ENCODE measurements at places on chromosomes 16 and 17.

DNA sequence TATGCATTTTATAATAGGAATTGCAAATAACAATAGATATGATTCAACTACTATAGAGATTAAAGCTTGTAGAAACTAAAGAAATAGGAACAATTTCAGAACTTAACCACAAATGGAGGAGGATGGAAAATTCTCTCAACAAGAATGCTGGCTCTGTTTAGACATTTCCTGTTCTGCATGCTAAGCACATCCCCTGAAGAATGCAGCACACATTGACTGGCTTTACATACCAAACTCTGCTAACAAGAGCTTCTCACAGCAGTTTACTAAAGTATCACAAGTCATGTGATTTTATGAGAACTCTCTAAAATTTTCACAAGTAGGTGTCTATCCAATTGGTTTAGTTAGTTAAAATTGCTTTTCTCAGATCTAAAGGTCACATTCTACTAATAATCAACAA is 85.2 kb downstream of the SPAG9 start:
- DNase-seq = peak; percentile 29

GRCh38 chr16:89423681-89424260 is 66.6 kb downstream of the ANKRD11 start:
- DNase-seq = no peak

GRCh38 chr16:3131755-3132377 is 3.0 kb upstream of the ZNF213 start:
- no peak for DNase-seq

DNA sequence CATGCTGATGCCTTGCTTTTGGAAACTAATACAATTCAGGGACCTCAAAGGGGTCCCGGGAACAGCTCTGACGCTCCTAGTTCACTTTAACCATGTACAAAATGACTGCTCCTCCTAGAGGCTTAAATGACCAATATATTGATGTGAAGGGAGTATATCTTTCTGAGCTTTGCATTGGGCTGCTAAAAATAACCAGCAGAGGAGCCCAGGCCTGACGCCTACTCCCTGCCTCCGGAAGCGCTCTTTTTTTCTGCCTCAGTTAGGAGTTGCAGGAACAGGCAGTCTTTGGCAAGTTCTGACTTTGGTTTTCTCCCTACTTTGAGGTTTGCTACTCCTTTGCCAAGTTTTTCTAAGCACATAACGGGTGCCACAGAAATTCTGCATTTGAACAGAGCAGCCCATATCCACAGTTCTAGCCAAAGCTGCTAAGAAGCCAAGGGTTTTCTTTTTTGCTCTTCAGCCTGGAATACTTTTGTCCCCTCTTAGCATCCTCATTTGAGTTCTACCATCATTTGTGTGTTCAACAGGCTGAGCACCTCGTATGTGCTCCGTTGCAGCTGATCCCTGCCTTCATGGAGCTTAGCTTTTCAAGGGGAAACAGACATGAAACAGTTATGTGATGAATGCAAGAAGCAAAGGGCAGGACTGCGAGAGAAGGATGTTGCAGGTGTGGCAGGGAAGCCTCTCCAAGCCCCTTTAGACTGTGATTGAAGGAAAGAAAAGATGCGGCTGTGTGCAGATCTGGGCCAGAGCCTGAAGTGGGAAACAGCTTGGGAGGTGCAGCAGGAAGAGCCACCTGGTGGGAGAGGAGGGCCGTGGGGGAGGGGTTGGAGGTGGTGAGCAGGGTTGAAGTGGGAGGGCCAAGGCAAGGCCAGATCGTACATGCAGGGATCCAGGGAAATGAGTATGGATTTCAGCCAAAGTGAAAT is 2.8 kb upstream of the NAGPA start:
- no peak for DNase-seq

DNA sequence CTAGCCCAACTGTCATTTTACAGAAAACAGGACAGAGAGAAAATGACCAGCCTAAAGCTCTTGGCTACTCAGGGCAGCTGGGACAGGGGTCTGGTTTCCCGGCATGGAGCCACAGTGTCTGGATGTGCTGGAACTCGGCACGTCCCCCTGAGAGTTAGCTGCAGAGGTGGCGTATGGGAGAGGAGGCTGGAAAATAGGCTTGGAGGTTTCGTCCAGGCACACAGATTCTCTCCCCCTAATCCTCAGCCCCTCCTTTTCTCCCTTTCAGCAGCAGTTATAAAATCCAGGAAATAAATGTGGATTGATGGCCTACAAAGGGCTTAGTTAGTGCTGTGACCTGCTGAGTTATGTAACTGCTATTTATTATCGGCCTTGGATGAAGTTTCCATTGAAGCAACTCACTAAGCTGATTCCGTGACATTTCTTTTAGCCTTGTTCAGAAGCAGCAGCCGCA is 89.5 kb upstream of the TOB1 start:
- DNase-seq = no peak

- no peak for DNase-seq
These were observed 1.7 kb upstream of the AKTIP start for GRCh38 chr16:53504665-53505064.

DNA sequence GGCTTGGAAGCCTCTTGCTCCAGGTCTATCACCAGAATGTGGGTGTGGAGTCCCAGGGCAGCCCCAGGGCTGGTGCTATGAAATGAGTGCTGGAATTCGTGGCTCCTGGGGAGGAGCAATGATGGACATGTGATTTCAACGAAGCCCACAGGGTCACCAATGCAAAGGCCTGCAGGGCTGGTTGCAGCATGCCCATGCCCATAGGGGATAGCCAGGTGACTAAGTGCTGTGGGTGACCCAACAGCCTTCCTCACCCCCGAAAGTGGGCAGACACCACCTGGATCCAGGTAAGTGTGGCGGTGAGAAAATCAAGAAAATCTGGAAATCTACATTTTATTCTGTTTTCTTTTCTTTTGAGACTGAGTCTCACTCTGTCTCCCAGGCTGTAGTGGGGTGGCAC is 87.5 kb upstream of the GPRC5B start:
- no peak for DNase-seq

DNA sequence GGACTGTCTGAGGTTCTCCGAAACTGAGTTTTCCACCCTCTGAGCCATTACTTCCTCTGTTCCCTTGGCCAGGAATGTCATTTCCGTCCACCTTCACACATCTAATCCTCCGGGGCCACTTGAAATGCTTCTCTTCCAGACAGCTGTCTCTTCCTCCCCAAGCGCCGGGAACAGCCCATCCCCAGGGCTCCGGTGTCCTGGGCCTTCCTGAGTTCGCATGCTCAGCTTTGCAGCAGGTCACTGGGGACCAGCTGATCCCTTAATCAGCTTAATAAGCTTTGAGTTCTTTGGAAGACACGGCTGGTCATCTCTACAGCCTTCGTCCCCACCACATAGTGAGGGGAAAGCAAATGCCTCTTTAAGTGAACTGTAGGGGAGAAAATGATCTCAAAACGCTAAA is 123.4 kb downstream of the DYNLRB2 start:
- DNase-seq = no peak

DNA sequence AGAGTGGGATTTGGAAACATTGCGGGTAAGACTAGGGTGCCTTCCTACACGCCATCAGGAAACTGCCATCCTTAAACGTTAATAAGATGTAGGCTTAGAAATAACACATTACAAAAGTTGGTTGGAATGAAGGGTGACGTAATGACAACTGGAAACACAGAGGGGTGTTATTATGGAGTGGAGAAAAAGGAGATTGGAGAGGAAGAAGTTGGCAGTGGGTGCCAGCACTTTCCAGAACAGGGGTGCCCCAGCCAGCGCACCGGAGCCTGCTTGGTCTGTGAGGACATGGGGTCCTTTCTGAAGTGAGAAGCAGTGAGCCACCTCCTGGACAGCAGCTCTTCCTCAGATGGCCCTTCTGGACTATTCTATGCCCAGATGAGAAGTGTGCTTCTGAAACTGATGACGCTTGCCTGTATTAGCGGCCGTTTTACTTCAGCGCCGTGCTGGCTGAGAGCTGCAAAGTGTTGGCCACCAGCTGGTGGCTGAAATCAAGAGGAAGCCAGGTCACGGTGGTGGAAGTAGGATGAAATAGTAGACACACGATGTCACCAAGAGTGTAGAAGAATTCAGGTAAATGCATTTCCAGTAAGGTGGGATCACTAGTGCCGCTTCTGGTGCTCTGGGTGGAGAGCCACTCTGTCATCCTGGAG is 244.8 kb downstream of the NTN1 start:
- no peak for DNase-seq

GRCh38 chr17:38575781-38576180 is 30.0 kb downstream of the SRCIN1 start:
- no peak for DNase-seq
